ENCODE measurements at places on chromosomes 3 and 15.

DNA sequence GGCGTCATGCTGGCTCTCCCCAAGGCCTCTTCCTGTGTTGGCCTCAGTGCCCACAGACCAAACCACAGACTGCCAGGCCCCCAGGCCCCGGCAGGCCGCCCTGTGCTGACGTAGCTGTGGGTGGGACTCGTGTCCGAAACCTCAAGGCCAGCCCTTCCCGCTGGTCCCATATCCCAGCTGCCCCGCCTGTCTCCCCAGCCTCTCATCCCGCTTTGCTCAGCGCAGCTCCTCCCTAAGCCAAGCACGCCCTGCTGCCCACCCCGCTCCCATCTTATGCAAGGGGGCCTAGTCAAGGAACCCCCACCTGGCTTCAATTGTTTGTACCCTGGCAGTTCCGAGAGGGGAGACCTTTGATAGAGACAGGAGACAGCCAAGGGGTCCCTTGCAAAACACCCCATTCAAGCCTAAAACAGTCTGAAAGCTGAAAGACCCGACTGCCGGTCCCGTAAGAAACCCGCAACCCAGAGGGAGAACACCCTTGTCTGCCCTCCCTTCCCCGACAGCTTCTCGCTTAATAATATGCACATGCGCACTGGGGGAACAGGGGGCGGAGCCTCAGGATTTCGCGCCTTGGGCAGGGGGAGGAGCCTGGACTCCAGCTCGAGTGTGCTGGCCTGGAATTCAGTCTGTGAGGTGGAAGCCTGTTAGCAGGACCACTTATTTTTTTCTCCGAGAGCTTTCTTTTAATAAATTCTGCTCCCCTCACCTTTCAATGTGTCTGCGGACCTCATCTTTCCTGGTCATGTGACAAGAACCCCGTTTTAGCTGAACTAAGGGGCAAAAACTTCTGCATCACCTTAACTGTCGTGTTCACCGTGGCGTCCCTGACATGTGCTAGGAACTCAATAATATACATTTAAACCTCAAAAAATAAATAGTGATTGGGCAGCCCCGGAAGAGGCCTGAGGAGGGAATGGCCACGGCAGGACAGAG is 17.2 kb downstream of the TNFAIP8L3 start:
- H3K36me3 ChIP-seq, result no peaks in the 10 kb centered on the region
- H3K27ac ChIP-seq, result peak overlapping the region; percentile 80
- H3K4me3 ChIP-seq, result peak overlapping the region; percentile 44
- H3K4me1 ChIP-seq, result peaks cover 33% of the 10 kb centered on the region
- H3K27me3 ChIP-seq, result no peaks in the 10 kb centered on the region

- DNase-seq, result no peak
- no peak overlapping the region for H3K27ac ChIP-seq
- peaks cover 7% of the 10 kb centered on the region for H3K36me3 ChIP-seq
- H3K4me3 ChIP-seq, result no peak overlapping the region
Measured at GRCh38 chr15:80957976-80958375, 31.6 kb downstream of the MESD start.

DNA sequence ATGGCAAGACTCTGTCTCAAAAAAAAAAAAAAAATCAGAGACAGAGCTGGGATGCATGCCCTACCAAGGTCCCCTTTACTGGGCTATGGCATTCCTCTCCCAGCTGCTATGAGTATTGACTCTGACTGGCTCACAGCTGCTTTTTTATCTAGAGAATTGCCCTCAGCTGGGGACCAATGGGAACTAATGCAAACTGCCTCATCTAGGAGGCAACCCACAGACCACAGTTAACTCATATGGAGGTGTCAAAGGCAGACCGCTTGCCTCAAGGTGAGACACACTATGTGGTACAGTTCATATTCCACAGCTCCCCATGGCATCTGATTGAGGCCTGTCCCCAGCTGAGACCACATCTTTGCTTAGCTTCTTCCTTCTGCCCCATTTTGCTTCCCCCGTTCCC is 183.5 kb upstream of the EOMES start:
- no peaks in the 10 kb centered on the region for H3K36me3 ChIP-seq
- H3K4me1 ChIP-seq, result no peaks in the 10 kb centered on the region
- DNase-seq, result no peak
- no peaks in the 10 kb centered on the region for H3K27me3 ChIP-seq

DNA sequence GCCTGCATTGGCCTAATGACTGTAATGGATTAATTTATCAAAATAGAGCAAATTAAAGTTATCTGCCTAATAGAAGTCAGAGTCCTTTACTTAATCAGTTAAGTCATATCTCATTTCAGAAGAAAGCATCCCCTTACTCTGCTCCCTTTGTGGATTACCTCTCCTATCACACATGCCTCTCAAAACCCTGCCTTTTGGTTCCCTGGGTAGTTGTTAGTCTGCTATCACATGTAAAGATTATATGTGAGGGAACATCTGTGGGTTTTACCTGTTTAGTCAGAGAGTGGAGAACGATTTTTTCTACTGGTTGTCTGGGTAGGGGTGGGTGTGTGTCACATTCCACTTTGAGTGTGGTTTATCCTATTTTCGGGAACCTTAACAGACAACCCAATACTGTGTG is 16.4 kb downstream of the UBE2E2 start:
- no peak overlapping the region for H3K4me3 ChIP-seq
- peaks cover 10% of the 10 kb centered on the region for H3K4me1 ChIP-seq
- no peaks in the 10 kb centered on the region for H3K27me3 ChIP-seq
- no peak for DNase-seq
- H3K27ac ChIP-seq, result no peak overlapping the region

GRCh38 chr3:186042036-186042435 is 66.9 kb downstream of the ETV5 start:
- no peaks in the 10 kb centered on the region for H3K27me3 ChIP-seq
- no peak for DNase-seq
- H3K4me3 ChIP-seq, result no peak overlapping the region
- no peaks in the 10 kb centered on the region for H3K4me1 ChIP-seq
- H3K27ac ChIP-seq, result no peak overlapping the region
- no peaks in the 10 kb centered on the region for H3K36me3 ChIP-seq

- H3K4me3 ChIP-seq, result no peak overlapping the region
- no peaks in the 10 kb centered on the region for H3K4me1 ChIP-seq
- H3K27me3 ChIP-seq, result no peaks in the 10 kb centered on the region
- no peak overlapping the region for H3K27ac ChIP-seq
- no peak for DNase-seq
- no peaks in the 10 kb centered on the region for H3K36me3 ChIP-seq
Measured at GRCh38 chr3:22594990-22595389, 608.1 kb upstream of the UBE2E2 start.

GRCh38 chr3:43030162-43030935 is 51.2 kb downstream of the GASK1A start:
- no peaks in the 10 kb centered on the region for H3K36me3 ChIP-seq
- H3K4me3 ChIP-seq, result no peak overlapping the region
